ENCODE measurements at places on chromosomes 6 and 20.

- peak; percentile 62 for DNase-seq
These were observed 92.1 kb downstream of the FYN start for GRCh38 chr6:111781041-111781708.

GRCh38 chr6:130829333-130829910 is 2.2 kb downstream of the SMLR1 start:
- DNase-seq, result no peak

GRCh38 chr6:116422238-116422637 is 38.9 kb upstream of the CALHM6 start:
- no peak for DNase-seq

GRCh38 chr20:38143238-38143645 is 21.8 kb downstream of the TGM2 start:
- DNase-seq, result no peak

DNA sequence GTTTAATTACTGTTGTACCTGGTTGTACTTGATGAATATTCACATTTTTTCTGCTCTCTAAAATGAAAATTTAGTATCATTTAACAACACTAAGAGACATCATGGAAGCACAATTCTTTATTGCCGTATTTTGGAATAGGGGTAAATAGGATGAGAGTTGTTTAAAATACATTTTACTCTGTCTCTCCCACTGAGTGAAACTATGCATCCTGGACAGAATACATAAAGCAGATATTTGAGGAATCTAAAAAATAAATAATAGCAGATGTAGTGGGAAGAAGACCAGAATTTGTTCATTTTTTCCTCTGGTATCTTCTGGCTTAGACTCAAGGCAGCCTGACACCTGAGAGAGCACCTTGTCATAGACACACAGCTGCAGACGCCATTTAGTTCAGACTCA is 119.1 kb upstream of the AHI1 start:
- no peak for DNase-seq

GRCh38 chr6:16667509-16667908 is 93.8 kb downstream of the ATXN1 start:
- no peak for DNase-seq

DNA sequence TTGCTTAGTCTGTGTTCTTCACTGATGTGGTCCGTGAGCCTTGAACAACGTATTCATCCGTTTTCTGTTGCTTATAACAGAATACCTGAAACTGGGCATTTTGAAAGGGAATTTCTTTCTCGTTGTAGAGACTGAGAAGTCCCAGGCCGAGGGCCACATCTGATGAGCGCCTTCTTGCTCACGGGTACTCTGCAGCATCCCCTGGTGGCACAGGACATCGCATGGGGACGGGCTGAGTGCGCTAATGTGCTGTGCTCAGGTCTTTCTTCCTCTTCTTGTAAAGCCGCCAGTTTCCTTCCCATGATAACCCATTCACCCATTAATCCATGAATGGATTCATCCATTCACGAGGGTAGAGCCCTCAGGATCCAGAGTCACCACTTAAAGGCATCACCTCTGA is 161.0 kb downstream of the NFATC2 start:
- DNase-seq, result no peak

- DNase-seq, result no peak
These were observed 106.7 kb upstream of the FLRT3 start for GRCh38 chr20:14444106-14444505.

DNA sequence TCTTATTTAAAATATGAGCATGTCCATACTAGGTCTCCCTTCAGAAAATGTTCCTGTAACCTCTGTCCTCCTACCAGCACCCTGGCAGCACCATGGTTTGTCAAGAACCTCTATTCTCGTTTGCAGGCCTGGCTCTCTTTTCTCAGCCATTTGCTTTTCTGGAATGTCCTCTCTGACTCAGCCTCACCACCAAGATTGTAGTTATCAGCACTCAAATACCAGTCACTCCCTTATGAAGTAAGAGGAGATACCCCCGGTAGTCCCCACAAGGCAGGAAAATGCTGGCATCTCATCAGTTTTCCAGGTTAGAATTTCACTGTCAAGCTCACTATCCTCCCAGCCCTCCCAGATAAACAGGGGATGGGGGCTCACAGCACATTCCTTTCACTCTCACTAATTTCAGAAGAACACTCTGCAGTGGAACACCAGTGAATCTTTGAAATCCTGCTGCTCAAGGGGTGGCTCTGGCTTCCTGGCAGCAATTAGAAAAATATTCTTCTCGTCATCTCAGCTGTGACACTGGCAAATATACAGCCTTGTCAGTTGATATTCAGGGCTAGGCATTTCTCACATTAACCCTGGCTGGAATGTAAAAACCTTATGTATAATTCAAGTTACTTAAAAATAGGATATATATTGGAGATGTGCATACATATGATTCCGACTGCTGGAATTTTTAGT is 129.2 kb downstream of the TBX18 start:
- no peak for DNase-seq

GRCh38 chr20:52532674-52533073 is 341.1 kb upstream of the ZFP64 start:
- no peak for DNase-seq

- no peak for DNase-seq
These were observed 231.2 kb downstream of the PTPRT start for GRCh38 chr20:42958367-42959069.

DNA sequence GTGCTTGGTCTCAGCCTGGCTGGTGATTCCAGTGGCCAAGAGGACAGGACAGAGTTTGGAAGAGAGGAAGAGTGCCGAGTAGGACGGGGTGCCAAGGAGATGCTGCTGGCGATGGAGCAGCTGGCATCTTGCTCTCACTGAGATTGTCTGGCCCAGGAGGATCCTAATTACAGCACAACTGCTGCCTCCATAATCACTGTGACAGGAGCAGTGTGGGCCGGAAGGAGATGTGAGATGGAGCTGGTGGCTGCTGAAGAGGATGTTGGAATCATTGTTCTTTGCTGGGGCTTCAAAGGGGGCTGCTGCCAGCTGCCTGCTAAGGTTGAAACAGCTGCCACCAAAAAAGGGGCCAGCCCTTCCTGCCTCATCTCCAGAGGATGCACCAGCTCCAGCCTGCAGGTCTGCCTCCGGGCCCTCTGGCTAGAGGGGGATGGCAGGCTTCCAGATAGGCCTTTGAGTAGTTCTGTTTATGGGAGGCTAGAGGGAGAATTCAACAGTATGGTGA is 214.4 kb downstream of the RNF144B start:
- DNase-seq, result peak; percentile 53

DNA sequence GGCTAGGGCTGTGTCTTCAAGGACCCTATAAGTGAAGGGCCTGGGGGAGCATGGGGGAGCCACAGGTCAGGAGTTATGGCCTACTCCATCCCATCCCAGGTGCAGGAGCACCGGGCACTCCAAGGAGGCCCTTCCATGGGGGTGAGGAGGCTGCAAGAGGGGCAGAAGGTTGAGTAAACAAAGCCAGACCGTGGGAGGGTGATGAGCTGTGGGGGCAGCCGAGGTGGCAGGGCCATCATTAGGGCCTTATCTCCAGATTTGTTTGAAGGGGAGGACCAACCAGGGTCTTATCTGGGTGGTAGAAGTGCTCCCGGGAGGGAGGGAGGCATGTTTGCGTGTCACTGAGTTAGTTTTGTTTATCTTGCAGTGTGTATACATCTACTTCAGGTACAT is 2.1 kb upstream of the FAM83C start:
- DNase-seq, result no peak

DNA sequence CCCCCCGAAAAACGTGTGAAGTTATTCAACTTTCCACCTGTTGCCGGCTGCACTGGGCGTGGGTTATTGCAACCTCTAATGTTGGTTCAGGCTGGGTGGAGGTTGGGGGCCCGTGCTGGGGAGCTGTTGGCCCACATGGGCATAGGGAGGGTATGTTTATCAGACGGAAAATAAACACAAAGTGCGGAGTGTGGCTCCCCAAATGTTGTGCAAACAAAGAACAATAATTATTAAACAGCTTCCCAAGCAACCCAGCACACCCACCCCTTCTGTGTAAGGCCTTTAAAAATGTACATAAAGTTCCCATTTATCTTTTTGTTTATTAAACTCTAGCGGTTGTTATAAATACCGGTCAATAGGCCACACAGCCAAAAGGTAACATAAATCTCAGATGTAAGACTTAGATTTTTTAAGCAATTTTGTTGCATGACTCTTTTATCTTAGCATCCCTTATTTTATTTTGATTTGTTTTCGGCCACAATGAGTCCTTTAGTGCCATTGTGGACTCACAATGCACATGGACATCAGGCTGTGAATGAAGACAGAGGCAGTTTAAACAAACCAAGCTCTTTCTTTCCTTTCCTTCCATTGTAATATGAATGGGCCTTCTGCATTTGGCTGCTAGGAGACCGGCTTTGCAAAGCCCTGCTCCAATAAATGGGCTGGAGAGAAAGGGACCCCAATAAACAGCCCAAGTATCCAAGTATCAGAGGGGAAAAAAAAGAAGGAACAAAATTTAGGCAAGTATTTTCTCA is 6.9 kb upstream of the DLL1 start:
- no peak for DNase-seq

GRCh38 chr6:166236596-166236995 is 68.9 kb upstream of the TBXT start:
- DNase-seq, result no peak

GRCh38 chr20:52572687-52573086 is 381.1 kb upstream of the ZFP64 start:
- DNase-seq, result no peak

DNA sequence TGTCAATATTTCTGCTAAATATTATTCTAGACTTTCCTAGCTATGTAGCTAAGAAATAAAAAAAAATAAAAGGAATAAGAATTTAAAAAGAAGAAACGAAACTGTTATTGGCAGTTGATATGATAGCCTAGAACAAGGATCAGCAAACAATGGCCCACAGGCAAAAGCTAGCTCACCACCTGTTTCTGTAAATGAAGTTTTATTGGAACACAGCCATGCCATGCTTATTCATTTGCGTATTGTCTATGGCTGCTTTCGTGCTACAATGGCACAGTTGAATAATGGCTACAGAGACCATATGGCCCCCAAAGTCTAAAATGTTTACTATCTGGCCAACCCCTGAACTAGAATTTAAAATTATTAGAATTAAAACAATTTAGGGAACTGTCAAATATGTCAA is 952.6 kb upstream of the MAP3K7 start:
- peak; percentile 59 for DNase-seq

GRCh38 chr6:129844118-129844891 is 16.8 kb downstream of the TMEM244 start:
- DNase-seq, result no peak

- no peak for DNase-seq
These were observed 198.5 kb downstream of the TBXT start for GRCh38 chr6:165969184-165969583.

DNA sequence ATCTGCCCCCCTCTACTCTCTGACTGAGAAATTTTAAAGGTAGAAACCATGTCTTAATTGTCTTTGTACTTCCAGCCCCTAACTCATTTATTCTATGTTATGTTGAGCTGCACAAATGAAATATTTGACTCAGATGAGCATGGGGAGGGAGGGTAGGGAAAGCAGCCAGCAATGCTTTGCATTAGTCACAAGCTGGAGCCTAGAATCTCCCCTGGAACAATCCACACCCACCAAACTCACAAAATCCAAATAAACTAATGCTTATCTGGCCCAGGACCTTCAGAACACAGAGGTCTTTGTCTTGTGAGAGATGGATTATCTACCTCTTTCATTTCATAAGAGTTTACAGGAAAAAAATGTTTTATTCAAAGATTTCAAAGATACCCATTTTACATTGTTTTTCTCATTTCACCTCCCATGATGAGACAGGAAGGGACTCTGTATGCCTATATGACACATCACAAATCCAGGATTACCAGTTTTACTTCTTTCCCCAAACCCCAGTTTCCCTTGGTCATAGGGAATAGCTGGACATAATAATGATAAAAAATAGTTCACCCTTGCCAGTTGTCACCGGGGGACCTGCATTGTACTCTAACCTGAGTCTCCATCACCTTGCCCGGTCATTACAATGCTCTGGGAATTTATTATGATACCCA is 466.9 kb downstream of the KIF16B start:
- no peak for DNase-seq

DNA sequence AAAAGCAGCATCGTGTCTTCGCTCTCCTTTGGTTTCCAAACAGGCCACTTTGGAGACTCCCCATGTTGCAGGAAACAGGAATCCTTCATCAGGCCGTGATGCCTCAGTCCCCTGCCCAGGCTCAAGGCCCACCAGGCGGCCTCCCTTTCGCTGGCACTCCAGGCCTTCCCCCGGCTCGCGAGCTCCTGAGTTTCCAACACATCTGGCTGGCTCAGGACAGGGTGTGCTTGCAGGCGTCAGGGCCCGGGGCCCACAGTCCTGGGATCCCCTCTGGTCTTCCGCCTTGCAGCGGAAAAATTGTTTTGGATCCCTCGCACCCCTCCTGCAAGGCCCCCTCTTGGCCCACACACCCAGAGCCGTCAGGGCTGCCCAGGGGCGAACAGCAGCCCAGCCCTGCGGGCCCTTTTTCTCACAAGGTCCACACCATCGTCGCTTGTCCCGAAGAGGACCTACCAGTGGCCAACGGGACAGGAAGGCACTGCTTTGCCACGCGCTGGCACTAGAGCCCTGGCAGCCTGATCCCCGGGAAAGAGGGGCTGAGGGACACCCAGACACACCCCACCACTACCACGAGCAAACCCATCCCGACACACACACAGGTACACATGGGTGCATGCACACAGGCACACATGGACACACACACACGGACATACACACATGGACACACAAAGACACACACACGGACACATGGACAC is 1930.9 kb upstream of the DEFB115 start:
- DNase-seq, result no peak

GRCh38 chr20:52738081-52738480 is 234.1 kb upstream of the TSHZ2 start:
- no peak for DNase-seq

DNA sequence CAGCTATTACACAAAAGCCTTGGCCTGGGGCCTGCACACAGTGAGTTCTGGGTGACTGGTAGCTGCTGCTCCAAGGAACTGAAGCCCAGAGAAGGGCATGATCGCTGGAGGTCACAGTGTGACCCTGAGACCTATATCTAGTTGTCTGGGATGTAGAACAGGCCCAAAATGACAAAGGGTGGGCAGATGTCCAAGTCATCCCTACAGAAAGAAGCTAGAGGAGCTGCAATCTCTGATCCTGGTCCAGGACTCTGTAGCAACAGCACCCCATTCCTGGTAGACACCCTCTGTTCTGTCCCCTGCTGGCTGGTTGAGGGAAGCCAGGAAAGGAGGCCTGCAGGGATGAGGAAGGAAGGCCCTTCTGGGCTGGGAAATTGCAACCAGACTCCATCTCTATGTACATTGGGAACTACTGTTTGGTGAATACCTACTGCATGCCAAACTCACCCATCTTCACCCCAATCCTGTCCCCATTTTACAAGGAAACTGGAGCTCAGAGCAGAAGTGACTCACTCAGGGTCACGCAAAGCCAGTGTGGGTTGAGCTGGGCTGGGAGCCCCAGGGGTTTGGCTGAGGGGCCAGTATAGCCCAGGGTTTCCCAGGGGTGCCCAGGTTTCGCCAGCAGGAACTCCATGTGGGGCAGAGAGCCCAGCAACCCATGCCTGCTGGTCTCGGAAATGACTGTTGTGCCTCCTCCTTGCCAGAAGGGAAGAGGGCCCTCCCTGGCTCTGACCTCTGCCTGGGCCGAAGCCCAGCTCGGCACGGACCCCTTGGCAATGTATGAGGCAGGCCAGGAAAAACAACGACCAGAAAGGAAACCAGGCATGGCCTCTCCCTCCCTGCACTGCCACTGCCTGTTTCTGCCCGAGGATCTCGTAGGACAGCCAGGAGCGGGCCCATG is 44.9 kb upstream of the TLDC2 start:
- DNase-seq, result no peak

- peak; percentile 84 for DNase-seq
These were observed 63.7 kb downstream of the GPX5 start for GRCh38 chr6:28589234-28589956.
